ENCODE measurements at places on chromosomes 12 and 14.

DNA sequence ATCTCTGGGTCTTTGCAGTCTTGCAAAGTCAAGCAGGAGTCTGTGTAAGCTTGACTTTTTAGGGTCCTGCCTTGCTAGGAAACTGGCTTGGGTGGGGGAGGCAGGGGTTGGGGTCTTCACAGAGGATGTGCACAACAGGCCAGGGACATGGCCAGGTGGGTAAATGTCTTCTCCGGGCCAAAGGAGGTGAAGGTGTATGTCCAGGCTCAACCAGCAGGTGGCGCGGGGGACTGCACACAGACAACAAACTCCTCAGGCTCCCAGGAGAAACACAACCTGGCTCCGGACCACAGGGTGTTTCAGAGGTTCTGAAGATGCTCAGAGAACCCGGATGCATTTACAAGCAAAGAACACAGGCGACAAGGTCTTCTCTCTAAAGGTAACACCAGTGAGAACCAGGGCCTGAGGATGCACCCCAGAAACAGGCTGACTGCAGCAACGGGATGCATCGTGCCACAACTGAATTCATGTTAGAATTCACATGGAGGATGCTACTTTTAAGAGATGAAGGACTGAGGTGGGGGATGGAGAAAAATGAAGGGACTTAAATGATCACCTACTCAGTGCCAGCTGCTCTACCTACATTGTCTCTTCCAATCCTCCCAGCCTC lies 56.0 kb downstream of the PLEKHG3 start:
- no peak for DNase-seq

- no peak for DNase-seq
Observed at GRCh38 chr12:30308010-30308717, 387.5 kb downstream of the IPO8 start.

- DNase-seq = no peak
Observed at GRCh38 chr14:61653507-61653906, 41.8 kb upstream of the HIF1A start.

GRCh38 chr12:115709540-115710011 lies 567.9 kb downstream of the MED13L start:
- DNase-seq = no peak

GRCh38 chr14:34122081-34122480 lies 171.2 kb upstream of the EGLN3 start:
- DNase-seq = no peak

- no peak for DNase-seq
Observed at GRCh38 chr12:124432376-124432775, 135.0 kb downstream of the NCOR2 start.

DNA sequence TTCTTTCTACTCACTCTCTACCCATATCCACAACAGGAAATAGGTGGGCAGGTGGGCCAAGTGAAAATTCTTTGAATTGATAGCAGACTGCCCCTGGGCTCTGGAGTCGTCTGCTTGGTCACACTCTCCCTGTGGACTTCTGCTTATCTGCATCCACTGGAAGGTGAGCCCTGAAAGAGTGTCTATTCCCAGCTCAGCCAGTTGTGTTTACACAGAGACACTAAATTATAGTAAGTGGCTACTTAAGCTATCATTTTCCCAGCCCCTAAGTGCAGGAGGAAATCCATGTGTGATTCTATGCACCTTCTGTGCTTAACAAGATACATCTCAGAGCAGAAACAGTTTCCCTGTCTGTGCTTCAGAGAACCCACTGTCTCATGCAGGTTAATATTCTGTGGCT lies 338.4 kb downstream of the FUT8 start:
- no peak for DNase-seq

- no peak for DNase-seq
Observed at GRCh38 chr14:101004954-101005353, 101.4 kb upstream of the RTL1 start.

All from stimulated activated CD8-positive, alpha-beta memory T cell treated with anti-CD3 and anti-CD28 coated beads, Interleukin-15, amount 100 ng/mL, for 48 hours (primary cell).